ENCODE measurements at places on chromosomes 5 and 9. TPM values are rescaled to one million over a fixed set of nuclear protein-coding genes. Genes with fewer than 3 reads are reported as not detected.

TICAM2 gene
- total RNA-seq, result 4.0 TPM

ZNF169 gene
- 3.6 TPM for total RNA-seq

IFNA13 gene
- total RNA-seq, result not detected

SAXO1 gene
- total RNA-seq, result not detected

CARD6 gene
- 0.53 TPM for total RNA-seq

NUP214 gene
- total RNA-seq, result 36.0 TPM

SPZ1 gene
- not detected for total RNA-seq

- H3K36me3 ChIP-seq, result no peaks in the 10 kb centered on the region
- peaks cover 49% of the 10 kb centered on the region for H3K4me1 ChIP-seq
- no peak overlapping the region for H3K4me3 ChIP-seq
- DNase-seq, result no peak
- H3K27ac ChIP-seq, result no peak overlapping the region
Observed at GRCh38 chr5:158484150-158484549, 615.6 kb downstream of the EBF1 start.

GRCh38 chr9:128215491-128216409 lies 12.6 kb downstream of the DNM1 start:
- no peak overlapping the region for H3K4me3 ChIP-seq
- peak overlapping the region; percentile 97 for H3K27ac ChIP-seq
- DNase-seq, result no peak
- no peaks in the 10 kb centered on the region for H3K27me3 ChIP-seq

- H3K27me3 ChIP-seq, result no peaks in the 10 kb centered on the region
- H3K4me1 ChIP-seq, result peaks cover 6% of the 10 kb centered on the region
- H3K36me3 ChIP-seq, result peaks cover 2% of the 10 kb centered on the region
- DNase-seq, result no peak
- no peak overlapping the region for H3K27ac ChIP-seq
Observed at GRCh38 chr9:100474082-100474923, 1.4 kb downstream of the TMEFF1 start.

DNA sequence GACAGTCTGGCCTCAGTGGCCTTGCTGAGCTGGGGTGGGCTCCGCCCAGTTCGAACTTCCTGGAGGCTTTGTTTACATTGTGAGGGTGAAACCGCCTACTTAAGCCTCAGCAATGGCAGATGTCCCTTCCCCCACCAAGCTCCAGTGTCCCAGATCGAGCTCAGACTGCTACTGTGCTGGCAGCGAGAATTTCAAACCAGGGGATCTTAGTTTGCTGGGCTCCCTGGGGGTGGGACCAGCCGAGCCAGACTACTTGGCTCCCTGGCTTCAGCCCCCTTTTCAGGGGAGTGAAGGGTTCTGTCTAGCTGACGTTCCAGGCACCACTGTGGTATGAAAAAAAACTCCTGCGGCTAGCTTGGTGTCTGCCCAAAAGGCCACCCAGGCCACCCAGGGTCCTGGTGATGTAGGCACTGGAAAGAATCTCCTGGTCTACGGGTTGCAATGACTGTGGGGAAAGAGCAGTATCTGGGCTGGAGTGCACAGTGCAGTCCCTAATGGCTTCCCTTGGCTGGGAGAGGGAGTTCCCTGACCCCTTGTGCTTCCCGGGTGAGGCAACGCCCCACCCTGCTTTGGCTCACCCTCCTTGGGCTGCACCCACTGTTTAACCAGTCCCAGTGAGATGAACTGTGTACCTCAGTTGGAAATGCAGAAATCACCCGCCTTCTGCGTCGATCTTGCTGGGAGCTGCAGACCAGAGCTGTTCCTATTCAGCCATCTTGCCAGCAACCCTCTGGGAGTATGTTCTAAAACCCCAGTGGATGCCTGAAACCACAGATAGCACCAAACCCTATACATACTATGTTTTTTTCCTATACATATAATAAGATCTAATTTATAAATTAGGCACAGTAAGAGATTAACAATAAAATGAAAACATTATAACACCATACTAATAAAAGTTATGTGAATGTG lies 95.5 kb downstream of the TMEM161B start:
- peaks cover 4% of the 10 kb centered on the region for H3K36me3 ChIP-seq
- no peaks in the 10 kb centered on the region for H3K4me1 ChIP-seq
- H3K27ac ChIP-seq, result no peak overlapping the region
- H3K27me3 ChIP-seq, result peaks cover under 1% of the 10 kb centered on the region

DNA sequence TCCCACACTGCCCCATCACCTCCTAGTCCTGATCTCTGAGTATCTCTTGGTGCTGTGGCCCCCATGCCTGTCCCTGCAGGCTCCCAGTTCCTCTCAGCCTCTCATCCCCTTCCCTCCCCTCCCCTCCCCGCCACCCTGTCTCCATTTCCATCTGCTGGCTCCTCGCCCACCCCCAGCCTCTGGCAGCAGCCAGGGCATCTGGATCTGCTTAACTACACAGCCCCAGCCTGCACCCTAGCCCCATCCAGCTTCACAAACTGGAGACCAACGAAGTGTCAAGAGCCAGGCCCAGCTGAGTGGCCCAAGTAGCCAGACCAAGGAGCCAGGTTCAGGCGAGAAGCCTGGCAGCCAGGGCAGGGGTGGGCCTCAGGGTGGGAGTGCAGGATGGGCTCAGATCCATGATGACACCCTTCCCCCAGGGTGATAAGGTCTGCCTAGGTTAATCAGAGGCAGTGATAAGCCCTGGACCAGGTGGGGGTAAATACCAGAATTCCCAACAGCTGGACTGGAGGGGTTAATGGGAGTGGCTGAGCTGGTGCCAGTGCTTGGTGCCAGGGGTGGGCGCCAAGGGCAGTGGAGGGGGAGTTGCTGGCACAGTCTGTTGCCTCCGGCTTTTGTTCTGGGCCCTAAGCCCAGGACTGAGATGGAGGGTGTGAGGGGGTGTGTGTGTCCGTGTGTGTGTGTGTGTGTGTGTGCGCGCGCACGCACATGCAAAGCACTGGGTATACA lies 2.5 kb downstream of the IL11RA start:
- H3K4me1 ChIP-seq, result peaks cover 48% of the 10 kb centered on the region
- H3K36me3 ChIP-seq, result peaks cover 4% of the 10 kb centered on the region
- H3K27ac ChIP-seq, result peak overlapping the region; percentile 98
- DNase-seq, result peak; percentile 79
- peak overlapping the region; percentile 37 for H3K4me3 ChIP-seq

DNA sequence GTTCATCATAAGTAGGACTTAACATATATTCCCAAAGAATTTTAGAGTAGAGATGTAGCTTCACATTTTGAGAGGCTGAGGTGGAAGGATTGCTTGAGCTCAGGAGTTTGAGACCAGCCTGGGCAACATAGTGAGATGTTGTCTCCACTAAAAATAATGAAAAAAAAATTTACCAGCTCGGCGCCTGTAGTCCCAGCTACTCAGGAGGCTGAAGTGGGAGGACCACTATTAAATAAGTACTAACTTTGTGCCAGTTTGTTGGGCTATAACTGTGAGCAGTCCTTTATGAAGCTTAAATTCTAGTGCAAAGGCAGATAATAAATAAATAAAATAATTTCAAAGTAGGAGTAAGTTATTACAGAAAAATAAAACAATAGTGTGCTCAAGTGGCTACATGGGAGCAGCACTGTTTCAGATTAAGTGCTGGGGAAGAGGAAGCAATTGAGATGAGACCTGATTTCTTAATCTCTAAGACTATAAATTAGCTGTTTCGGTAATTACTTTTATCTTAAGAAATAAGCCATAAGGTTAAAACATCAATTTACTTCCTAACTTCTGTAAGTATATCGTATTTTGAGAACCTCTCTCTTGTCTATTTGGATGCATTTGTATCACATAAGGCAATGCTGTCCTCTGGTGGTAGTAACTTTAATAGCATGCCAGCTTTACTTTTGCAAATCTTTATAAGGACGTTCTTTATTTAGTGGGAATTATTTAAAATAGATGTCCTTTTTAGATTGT lies 98.9 kb downstream of the CSNK1G3 start:
- peaks cover 9% of the 10 kb centered on the region for H3K36me3 ChIP-seq
- no peak for DNase-seq
- no peaks in the 10 kb centered on the region for H3K4me1 ChIP-seq
- H3K4me3 ChIP-seq, result no peak overlapping the region

DNA sequence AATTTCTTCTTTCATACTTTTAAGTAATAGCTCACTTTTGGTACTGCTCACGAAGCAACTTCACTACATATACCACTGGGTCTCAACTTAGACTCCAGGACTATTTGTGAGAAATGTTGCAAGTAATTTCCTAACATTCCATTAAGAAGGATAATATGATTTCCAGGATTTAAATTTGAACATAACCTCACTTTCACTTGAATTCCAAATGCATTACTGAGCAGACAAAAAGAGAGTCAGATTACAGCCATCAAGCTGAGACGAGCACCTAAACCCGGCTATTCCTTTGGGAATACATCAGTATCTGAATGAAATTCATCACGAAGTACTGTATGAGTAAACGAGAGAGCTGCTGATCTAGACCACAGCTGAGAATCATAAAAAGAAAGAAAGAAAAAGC lies 47.3 kb downstream of the LIFR start:
- no peaks in the 10 kb centered on the region for H3K27me3 ChIP-seq
- H3K36me3 ChIP-seq, result no peaks in the 10 kb centered on the region
- H3K4me1 ChIP-seq, result peaks cover 11% of the 10 kb centered on the region

DNA sequence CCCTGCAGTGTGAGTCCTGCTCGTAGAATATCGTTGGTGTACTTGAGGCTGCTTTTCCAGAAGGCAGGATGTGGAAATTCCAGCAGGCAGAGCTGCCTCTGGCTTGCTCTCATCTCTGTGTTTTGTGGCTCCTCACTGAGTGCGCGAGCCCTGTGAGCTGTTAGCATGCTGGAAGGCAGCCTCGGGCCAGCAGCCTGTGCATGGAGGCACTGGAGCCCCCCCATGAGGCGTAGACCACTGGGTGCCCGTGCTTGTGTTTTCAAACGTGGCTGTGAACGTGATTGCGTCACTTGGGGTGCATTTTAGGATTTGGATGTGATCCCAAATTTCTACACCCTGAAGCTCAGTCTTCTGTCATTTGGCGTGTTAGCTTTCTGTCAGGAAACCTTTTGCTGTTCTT lies 3.2 kb downstream of the WDR5 start:
- H3K4me3 ChIP-seq, result no peak overlapping the region
- H3K27ac ChIP-seq, result peak overlapping the region; percentile 22
- H3K36me3 ChIP-seq, result peaks cover 13% of the 10 kb centered on the region
- H3K27me3 ChIP-seq, result no peaks in the 10 kb centered on the region

DNA sequence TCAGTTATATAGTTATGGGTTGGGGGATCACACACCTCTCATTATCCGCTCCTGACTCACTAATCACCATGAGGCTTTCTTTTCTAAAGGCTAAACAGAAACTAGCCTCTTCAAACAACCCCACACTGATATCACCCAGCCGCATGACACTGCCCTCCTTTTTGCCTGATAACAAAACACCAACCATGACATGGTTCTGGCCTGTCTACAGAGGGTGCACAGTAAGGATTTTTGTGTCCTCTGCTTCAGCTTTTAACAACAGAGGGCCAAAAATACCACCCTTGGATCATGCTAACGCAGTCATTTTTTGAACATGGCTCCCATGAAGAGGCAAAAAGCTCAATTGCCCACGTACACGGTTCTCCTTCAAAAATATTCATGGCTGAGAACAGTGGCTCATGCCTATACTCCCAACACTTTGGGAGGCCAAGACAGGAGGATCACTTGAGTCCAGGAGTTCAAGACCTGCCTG lies 4.0 kb downstream of the CMBL start:
- no peak for DNase-seq
- H3K4me1 ChIP-seq, result peaks cover 40% of the 10 kb centered on the region
- H3K27ac ChIP-seq, result no peak overlapping the region
- H3K36me3 ChIP-seq, result peaks cover 9% of the 10 kb centered on the region
- no peaks in the 10 kb centered on the region for H3K27me3 ChIP-seq

DNA sequence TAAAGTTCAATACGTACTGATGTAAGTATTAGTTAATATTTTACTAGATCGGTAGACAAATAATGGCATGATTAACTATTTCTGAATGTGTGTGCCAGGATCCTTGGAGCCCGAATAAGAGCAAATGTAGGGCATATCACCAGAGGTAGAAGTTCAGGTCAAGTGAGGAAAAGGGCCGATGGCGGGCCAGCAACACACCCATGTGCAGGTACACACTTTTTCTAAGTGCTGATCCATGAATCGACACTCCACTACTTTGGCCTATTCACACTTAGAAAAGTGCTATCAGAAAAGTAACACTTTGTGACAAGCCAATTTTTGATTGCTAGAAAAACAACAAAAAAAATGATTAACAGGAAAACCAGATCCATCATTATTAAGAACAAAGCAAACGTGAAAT lies 150.3 kb downstream of the AUH start:
- H3K27ac ChIP-seq, result no peak overlapping the region
- no peaks in the 10 kb centered on the region for H3K36me3 ChIP-seq
- no peak for DNase-seq
- peaks cover 20% of the 10 kb centered on the region for H3K4me1 ChIP-seq
- H3K27me3 ChIP-seq, result no peaks in the 10 kb centered on the region

DNA sequence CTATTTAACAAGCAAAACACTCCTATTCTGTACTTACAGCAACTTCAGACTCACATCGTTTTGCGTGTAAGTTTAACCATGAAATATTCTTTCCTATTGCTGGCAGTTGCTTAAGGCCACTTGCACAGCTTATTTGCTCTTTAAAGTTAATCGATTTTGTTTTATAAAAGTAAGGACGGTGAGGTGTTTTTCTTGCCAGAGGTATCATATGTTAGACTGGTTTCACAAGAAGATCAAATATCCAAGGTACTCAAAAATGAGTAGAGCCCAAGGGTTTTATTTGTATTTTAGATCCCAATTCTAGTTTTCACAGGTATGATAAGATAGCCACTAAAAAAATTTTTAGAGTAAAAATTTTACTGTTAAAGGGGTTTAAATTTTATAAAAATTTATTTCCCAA lies 16.2 kb downstream of the CLINT1 start:
- H3K4me1 ChIP-seq, result peaks cover 10% of the 10 kb centered on the region
- DNase-seq, result no peak
- peaks cover 4% of the 10 kb centered on the region for H3K36me3 ChIP-seq
- no peaks in the 10 kb centered on the region for H3K27me3 ChIP-seq
- no peak overlapping the region for H3K27ac ChIP-seq
- no peak overlapping the region for H3K4me3 ChIP-seq

GRCh38 chr5:45793638-45794532 lies 97.7 kb upstream of the HCN1 start:
- H3K27me3 ChIP-seq, result no peaks in the 10 kb centered on the region
- H3K27ac ChIP-seq, result no peak overlapping the region
- no peaks in the 10 kb centered on the region for H3K36me3 ChIP-seq
- no peak overlapping the region for H3K4me3 ChIP-seq

DNA sequence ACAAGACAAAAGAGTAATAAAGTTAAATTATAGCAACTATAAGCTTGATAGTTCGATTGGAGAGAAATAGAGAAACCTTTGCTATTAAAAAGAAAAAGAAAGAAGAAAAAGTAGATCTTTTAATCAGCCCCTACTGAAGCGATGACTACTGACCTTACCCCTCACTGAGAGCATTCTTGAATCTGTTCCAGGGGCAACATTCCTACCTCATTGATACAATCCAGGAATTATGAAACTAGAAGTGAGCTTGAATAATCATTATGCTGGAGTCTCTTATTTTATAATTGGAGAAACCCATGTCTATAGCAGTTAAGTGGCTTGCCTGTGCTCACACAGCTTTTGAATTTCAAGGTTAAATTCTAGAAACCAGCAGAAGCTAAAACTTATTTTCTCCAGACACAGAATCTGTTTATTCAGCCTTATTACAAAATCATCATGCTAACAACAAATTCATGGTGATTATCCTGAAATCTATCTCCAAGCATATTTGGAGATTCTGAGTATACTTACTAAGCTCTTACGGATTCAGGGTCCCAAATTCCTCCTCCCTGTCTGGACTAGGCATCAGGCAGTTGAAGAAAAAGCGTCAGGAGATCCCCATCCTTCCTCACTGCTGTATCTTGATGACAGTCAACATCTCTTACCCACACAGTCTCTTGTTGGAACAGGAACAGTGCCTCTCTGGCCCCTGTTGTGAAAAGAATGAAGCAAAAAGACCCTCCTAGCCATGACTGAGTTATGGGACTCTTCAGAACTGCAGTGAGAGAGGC lies 547.6 kb upstream of the WWC1 start:
- peak overlapping the region; percentile 14 for H3K27ac ChIP-seq
- peaks cover 21% of the 10 kb centered on the region for H3K4me1 ChIP-seq
- DNase-seq, result no peak

All from chondrocyte (in vitro differentiated cells).